ENCODE measurements at places on chromosomes 16 and 17.

- DNase-seq, result no peak
These were observed 26.2 kb upstream of the RHBDL3 start for GRCh38 chr17:32239456-32239855.

DNA sequence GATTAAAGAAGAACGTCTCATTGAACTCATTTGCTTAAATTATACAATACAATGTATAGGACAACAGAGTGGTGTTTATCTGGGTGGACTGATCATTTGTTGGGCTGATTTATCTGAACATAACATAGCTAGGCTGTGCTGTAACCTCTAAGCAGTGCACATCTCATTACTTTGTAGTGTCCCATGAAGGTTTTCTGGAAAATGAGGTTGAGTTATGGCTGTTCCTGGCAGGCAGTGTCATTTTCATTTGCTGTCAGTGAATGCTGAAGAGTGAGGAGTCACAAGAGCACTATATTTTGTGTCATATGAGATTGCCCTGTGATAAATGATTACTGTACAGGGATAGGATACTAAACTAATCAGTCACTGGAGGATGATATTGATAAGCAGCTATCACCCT lies 340.2 kb downstream of the HS3ST3B1 start:
- no peak for DNase-seq

DNA sequence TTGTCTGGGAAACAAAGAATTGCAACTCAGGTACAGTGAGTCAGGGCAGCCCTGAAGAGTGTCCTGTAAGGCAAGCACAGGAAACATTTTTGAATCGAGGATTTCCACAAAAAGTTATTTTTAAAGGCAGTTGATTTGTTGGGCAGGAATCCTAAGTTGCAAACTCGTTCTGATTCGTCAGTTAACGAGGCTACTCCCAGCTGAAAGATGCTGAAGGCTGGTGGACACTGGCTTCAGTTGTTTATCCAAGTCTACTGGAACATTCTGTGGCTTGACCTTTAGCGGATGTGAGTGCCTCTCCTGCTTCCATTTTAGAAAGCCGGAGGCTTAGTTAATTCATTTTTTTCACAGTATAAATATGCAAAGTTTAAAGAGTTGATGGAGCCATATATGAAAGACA lies 84.2 kb downstream of the KCNJ12 start:
- DNase-seq, result no peak

DNA sequence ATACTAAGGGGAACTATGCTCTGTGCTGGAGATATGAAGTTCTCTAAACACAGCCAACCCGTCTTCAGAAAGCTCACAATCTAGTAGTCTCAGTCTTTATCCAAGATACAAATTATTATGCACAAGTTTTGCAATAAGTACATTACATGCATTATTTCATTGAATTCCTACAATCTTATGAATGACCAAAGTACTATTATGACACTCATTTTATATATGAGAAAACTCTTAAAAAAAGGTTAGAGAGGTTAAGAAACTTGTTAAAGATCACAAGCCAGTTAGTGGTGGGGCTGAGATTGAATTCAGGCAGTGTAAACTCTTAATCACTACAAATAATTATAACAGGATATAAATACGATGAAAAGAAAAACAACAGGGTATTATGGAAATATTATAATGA lies 4.7 kb upstream of the BRIP1 start:
- no peak for DNase-seq

DNA sequence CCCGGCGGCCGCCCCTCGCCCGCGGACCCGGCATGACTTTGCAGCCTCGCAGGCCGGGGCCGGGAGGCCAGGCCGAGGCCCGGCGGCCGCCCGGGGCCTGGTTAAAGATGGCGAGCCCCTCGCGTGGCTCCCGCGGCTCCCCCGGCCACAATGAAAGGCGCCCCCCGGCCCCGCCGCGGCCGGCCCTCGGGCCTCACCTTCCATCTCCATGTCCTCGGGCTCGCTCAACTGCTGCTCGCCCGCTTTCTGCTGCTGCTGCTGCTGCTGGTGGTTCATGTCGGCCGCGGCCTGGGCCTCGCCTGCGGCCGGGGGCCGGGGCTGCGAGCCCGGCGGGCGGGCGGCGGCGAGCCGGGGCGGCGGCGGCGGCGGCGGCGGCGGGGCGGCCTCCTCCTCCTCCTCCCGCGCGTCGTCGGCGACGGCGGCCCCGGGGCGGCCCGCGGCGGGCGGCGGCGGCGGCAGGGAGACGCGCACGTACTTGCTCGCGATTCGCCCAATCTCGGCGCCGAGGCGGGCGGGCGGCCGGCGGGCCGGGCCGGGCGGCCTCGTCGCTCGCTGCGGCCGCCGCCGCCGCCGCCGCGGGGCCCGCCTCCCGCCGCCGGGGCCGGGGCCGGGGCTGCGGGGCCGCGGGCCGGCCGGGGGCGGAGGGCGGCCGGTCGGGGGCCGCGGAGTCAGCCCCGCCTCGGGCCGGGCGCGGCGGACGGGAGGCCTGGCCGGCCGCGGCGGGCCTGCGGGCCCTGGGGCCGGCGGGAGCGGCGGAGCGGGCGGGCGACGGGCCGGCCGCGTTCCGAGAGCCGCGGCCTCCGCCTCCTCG lies 491 bp downstream of the USP7 start:
- DNase-seq, result no peak

- no peak for DNase-seq
These were observed 3.2 kb downstream of the ZC3H7A start for GRCh38 chr16:11793840-11794239.

- no peak for DNase-seq
These were observed 507.0 kb downstream of the MAF start for GRCh38 chr16:79093554-79093967.

DNA sequence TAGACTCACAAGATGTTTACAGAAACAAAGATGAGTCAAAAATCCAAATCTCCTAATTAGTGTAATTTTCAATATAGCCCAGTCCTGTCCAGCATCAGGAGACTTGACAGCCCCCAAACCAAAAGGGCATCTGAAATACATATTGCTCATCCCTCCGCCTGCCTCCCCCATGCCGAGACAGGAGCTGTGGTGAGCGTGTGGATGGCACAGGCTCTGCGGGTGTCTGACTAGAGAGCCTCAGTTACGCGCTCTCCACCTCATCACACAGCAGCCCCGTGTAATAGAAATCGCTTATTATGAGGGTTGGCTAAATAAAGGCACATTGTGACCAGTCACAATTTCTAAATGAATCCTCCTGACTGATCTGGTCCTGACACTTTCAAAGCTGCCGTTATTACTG lies 43.1 kb upstream of the CBLN1 start:
- DNase-seq, result no peak

DNA sequence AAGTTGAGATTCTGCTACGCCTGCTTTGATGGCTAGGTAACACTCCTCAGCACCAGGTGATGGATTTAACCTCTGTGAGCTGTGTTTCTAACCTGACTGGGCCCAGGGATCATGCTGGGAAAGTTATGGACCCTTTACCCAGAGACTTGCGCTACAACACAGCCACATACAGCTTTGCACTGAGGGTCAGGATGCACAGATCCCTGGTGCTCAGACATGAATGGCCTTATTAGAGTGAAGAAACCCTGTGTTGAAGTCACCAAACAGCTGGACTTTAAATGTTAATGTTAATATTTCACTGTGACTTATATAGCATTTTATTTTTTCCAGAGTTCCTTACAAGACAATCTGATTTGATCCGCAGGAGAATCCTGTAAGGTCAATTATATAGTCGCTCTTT lies 114.3 kb downstream of the MSI2 start:
- no peak for DNase-seq

DNA sequence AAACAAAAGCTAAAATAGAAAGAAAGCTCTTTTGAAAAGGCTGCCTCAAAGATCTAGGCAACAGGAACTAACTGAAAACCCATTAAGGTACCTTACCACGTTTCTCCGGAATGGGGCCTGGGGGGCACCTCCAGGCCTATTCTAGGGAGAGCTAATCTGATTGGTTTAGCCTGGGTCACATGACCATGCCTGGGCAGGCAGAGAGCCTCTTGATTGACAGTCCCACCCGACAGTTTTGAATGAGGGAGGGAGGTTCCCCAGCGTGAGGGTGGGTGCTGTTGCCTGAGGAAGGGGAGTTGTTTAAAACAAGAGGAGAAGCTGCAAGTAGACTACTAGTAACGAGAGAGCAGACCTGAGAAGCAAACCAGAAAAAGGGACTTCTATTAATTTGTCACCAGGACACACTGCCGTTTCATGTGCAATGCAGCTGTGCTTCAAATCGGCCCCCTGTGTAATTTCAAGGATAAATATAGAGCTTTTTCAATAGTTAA lies 143.4 kb upstream of the HS3ST2 start:
- no peak for DNase-seq

- DNase-seq, result no peak
These were observed 38.1 kb downstream of the CMC2 start for GRCh38 chr16:80968386-80969113.

DNA sequence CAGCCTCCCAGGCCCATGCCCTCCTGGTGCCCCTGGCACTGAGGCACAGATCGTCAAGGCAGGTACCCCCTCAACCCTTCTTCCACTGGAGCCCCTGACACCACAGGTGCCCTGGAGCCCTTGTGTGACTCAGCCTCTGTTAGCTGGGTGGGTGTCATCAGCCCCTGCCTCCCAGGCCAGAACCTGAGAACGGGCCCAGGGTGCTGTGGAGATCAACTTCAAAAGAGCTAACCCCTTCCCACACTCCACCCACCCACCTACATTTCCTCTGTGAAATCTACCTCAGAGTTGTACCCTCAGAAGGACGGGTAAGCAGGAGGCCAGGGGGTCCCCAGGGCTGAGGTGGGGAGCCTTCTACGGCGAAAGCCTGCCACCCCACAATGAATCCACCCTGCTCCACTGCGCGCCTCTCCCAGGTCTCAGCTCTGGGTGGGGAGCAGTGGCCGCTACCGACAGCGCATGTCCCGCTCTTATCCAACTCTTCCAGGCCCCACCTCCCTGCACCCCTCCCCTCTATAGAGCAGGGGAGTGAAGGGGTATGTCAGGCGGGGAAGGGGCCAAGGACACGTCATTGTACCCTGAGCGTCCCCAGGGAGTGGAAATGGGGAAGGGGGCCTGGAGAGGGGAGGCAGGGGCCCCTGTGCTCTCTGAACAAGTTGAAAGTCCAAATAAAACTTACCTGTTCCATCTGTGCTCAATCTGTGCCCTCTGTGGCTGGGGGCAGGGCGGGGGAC lies 17.6 kb downstream of the TBKBP1 start:
- DNase-seq, result no peak

DNA sequence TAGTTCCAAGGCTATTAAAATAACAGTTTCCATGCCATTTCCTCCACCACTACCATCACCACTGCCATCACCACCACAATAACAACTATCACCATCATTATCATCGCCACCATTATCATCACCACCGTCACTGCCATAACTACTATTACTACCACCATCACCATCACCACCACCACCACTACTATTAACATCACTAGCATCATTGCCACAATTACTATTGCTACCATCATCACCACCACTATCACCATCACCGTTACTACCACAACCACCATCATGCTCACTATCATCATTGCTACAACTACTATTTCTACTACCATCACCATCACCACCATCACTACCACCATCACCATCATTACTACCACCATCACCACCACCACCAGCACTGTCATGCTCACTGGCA lies 185.9 kb upstream of the MAF start:
- no peak for DNase-seq

- DNase-seq, result no peak
These were observed 18.2 kb downstream of the ZCCHC14 start for GRCh38 chr16:87474566-87474996.

- no peak for DNase-seq
These were observed 29.3 kb downstream of the TK2 start for GRCh38 chr16:66520406-66521170.

GRCh38 chr16:23679986-23680336 lies 1.3 kb downstream of the PLK1 start:
- no peak for DNase-seq

DNA sequence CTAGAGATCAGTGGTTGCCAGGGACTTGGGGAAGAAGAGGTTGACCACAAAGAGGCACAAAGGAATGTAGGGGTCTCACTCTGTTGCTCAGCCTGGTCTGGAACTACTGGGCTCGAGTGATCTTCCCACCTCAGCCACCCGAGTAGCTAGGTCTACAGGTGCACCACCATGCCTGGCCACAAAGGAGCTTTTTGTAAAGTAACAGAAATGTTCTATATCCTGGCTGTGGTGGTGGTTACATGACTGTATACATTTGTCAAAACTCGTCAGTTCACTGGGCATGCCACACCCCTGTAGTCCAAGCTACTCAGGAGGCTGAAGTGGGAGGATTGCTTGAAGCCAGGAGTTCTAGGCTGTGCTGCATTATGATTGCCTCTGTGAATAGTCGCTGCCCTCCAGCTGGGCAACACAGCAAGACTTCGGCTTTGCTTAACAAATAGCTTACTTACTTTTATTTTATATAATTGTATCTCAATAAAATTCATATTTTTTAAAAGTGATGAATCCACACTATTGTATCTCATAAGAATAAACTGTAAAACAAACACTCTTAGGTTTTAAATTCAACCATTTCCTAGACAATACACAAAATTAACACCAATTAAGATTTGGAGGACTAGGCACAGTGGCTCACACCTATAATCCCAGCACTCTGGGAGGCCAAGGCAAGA lies 5.0 kb downstream of the SKA2 start:
- no peak for DNase-seq

GRCh38 chr17:53721101-53721500 lies 101.6 kb upstream of the KIF2B start:
- DNase-seq, result no peak

DNA sequence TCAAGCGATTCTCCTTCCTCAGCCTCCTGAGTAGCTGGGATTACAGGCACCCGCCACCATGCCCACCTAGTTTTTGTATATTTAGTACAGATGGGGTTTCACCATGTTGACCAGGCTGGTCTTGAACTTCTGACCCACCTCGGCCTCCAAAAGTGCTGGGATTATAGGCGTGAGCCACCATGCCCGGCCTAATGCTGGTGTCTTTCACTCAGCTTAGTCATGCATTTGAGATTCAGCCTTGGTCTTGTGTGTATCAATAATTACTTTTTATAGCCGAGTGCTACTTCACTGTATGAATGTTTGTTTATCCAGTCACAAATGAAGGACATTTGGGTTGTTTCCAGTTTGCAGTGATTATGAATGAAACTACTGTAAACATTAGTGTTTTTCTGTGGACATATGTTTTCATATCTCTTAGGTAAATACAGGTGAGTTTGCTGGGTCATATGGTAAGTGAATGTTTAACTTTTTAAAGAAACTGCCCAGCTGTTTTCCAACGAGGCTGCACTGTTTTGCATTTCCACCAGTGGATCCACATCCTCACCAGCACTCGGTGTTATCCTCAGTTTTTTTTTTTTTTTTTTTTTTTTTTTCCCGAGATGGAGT lies 11.0 kb upstream of the PLCG2 start:
- no peak for DNase-seq

GRCh38 chr17:81193470-81194224 lies 27.6 kb upstream of the AATK start:
- no peak for DNase-seq

GRCh38 chr17:5042157-5043022 lies 7.2 kb upstream of the SLC52A1 start:
- DNase-seq, result no peak

All from NCI-H1694 (cell line).